CD4-positive, alpha-beta T cell treated with Interleukin-6 for 4 hours (primary cell): ENCODE measurements at places on chromosomes 7 and 10.

DNA sequence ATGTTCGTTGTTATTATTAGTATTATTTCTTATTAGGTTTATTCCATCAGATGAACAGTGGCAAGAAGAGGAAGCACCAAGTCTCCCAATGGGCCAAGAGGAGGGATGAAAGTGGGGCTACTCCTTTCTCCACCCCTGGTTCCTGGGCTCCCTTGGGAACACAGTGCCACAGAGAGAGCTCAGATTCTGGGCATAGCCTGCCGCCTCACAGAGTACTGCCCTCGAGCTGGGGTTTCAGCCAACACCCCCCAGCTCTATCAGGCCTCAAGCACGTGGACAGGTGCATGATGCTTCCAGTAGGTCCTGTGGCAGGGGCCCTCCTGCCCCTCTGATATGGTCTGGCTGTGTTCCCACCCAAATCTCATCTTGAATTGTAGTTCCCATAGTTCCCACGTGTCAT, 103.6 kb upstream of the RNF32 start:
- no peak for DNase-seq

- DNase-seq = no peak
Measured at GRCh38 chr7:17094963-17095574, 203.4 kb upstream of the AHR start.

- no peak for DNase-seq
Measured at GRCh38 chr10:25865267-25865666, 68.8 kb upstream of the MYO3A start.

DNA sequence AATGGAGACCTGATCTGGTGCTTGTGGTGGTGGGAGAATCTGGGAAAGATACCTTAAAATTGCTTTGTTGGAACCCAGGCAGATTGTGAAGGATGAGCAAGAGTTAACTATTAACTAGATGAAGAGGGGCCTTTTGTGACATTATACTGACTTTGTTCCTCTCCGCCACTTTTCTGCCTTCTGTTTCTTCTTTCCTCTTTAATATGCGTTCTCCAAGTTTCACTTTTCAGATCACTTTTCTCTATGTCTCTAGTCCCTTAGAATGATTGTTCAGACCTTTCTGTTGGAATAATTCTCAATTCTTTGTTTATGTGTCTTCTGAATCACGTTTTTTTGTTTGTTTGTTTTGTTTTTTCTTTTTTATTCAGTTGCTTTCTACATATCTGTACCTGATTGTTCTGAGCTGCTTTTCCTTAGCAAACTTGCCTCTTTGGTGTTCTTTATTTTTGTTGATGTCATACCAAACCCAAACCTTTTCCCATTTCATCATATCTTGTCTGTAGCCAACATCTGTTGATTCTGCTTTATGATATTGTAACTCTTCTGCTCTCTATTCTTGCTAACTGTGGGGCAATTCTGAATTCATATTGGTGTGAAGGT, 2.8 kb downstream of the BMPR1A start:
- DNase-seq = no peak

DNA sequence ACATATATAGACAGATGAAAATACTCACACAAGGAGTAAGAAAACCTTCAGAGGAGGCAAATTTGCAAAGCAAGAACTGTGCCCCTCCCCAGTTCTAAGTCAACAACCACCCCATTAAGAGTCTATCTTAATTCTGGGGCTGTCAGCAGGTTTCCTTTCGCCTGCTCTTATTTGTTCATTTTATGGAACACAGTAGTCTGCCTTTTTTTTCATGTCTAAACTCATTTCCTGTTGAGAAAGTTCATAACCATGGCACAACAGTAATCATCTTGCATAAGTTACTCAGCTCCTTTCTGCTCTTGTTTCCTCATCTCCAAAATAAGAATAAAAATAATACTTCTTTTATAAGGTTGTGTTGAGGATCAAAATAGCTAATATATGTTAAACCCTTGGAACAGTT, 25.8 kb upstream of the AMPH start:
- DNase-seq = no peak

DNA sequence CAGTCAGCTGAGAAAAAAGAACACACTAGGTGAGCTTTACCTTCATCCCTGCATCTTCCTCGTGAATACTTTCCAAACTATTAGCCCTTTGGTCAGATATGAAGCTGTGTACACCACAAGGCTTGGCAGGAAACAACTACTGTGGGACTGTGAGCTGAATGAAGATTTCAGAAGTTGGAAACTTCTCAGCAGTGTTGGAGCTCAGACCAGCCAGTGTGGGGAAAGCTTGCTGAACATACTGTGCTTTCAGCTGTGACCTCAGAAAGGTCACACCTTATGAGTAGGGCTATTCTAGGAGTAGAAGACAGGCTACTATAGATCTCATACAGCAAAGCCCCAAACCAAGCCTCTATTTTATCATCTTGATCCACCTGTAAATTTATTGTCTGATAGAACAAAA, 123.6 kb downstream of the EXOC4 start:
- DNase-seq = no peak
